H1 (cell line): ENCODE measurements at places on chromosomes 12 and 14. TPM values are rescaled to one million over a fixed set of nuclear protein-coding genes. Genes with fewer than 3 reads are reported as not detected.

The LRP1 gene
- total RNA-seq, result 92.5 and 99.1 TPM in 2 replicates

The MIPOL1 gene
- total RNA-seq, result 18.6 and 23.9 TPM in 2 replicates

The KRT6C gene
- total RNA-seq, result not detected in 2 replicates

DNA sequence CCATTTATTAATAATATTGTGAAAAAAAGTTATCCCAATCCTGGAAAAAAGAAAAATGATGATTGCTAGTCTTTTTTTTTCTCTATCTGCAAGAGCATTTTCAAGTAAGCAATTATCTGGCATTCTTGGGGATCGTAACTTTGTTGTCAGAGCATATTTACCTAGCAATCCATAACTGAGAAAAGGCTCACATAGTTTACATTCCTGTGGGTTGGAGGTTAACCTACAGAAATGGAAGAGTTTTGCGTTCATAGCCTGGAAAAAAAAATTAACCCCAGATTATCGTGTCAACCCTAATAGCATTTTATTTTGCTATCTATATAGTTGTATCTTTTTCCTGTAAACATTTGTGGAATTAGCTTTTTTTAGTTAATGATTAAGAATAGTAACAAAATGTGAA, 292.3 kb downstream of the DAD1 start:
- no peak for DNase-seq

GRCh38 chr12:68812553-68813241, 4.7 kb downstream of the MDM2 start:
- DNase-seq, result no peak

The POU6F1 gene
- 6.8 and 8.7 TPM in 2 replicates for total RNA-seq

DNA sequence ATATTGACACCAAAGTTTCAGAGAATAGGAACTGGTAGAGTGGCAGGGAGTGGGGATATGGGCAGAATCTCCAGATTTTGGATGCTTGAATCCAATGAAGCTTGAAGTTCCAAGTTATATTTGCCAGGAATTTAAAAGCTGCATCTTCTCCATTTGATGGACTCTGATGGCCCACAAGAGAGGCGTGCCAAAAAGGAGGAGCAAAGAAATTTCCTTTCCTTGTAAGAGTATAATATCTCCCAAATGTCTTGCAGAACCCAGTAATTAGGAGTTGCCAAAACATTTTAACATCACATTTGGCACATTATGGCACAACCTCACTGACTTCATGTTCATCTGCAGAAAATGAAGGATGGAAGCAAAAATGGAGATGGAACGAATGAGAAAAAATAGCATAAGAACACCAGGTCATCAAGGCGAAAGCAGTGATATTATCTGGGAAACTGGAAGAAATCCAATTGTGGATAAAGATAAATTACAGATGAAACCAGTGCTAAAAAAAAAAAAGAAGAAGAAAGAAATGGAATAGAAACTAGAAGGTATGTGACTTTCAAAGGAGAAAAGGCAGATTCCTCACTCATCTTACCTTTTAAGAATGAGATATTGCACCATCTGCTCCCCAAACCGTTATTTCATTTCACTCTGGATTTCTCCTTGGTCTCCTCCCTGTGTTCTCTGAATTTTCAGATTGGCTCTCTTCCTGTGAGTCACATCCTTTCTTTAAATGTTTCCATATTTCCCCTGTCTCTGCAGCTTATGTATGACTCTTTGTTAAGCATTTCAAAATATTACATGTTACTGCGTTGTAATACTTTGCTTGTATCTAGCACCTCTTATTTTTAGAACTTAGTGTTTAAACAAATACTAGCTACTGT, 13.5 kb upstream of the FLRT2 start:
- DNase-seq, result no peak

DNA sequence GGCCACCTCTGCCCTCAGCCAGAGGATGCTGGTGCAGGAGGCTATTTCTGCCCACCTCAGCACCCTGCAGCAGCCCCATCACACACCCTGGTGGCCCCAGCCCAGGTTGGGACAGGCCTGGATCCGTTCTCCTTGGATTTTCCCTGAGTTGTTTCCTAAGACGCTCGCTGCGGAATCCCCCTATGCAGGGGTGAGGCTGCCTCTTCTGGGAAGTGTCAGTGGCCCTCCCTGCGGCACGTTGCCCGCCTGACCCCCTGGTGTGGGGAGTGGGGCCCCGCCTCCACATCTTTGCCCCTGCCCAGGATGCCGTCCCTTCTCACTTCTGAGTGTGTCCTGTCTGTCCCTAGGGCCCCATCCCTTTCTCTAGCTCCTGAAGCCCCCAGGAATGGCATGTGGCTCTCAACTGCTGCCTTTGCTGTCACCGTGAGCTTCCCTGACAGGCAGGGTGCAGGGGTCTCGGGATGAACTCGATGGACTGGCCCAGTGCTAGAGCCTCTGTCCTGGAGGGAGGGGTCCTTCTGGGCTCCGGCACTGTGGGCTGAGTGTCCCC, 594 bp upstream of the EXOC3L4 start:
- no peak for DNase-seq

DNA sequence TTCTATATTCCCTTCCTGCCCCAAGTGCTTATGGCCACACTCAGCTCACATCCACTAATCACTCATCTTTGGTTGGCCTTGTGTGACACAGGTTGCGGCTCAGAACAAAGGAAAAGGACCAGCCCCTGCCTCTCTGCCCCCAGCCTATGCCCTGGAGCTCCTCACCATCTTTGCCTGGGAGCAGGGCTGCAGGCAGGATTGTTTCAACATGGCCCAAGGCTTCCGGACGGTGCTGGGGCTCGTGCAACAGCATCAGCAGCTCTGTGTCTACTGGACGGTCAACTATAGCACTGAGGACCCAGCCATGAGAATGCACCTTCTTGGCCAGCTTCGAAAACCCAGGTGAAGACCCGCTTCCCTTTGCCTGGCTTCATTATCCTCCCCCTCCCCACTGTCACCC, 15.8 kb upstream of the OAS2 start:
- no peak for DNase-seq

The B4GALNT3 gene
- 20.3 and 20.4 TPM in 2 replicates for total RNA-seq

DNA sequence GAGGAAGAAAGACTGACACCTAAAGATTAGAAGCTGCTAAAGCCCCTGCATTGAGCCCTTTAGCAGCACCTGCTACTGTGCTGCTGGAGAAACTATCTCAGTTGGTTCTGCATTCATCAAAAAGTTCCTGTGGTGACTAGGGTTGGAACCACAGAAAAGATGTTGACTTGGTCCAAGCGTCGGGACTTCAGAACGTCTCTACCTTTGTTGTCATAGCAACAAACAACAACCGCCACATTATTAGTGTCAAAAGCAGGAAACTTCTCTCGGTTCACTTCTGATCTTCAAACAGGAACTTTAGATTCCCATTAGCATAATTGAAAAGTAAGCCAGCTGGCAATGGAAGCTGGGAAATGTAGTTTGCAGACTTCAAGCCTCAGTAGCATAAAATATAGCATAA, 368.0 kb downstream of the SEC23A start:
- DNase-seq, result no peak

GRCh38 chr12:70186436-70186835, 56.8 kb upstream of the CNOT2 start:
- DNase-seq, result no peak

- peak; percentile 54 for DNase-seq
Observed at GRCh38 chr12:57983146-57983857, 41.9 kb downstream of the ATP23 start.
